Left lobe of liver (tissue), 2 donors: ENCODE measurements at places on chromosomes 6 and 20. TPM values are rescaled to one million over a fixed set of nuclear protein-coding genes. Genes with fewer than 3 reads are reported as not detected.

Gene CPXM1
- not detected for total RNA-seq

Gene ZKSCAN3
- total RNA-seq, result 2.4 TPM

Gene LY6G6D
- not detected for total RNA-seq

DNA sequence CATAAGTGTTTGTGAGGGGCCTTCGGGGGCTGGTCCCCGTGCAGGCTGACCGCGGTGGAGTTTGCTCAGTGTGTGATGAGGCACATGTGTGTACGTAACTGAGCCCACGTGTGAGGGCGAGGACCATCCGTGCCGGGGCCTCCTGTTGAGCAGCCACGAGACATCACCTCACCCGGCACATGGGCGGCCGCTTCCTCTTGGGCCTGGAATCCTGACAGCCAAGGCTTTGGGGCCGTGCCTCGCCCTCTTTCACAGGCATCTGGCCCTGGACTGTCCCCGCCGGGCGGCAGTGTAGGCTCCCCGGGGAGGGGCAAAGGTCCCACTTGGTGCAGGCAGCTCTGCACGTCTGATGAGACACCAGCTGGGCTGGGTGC lies 202.3 kb downstream of the DLL1 start:
- DNase-seq, result no peak

- DNase-seq, result no peak
Measured at GRCh38 chr6:31462026-31462963, 35.6 kb upstream of the MICB start.

DNA sequence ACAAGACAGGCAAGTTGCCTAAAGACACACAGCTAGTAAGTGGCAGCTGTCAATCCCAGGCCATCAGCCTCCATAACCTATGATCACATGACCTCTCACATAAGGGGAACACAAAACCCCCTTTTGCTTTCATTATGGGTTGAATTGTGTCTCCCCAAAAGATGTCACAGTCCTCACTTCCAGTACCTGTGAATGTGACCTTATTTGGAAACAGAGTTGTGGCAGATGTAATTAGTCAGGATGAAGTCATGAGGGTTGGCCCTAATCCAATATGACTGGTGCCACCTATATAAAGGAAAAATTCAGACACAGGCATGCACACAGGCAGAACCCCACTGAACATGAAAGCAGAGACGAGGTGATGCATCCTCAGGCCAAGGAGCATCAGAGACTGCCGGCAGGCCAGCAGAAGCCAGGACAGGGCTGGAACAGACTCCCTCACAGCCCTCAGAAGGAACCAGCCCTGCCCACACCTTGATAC lies 33.6 kb downstream of the GFOD1 start:
- peak; percentile 24 for DNase-seq
